ENCODE measurements at places on chromosomes 7 and 10.

DNA sequence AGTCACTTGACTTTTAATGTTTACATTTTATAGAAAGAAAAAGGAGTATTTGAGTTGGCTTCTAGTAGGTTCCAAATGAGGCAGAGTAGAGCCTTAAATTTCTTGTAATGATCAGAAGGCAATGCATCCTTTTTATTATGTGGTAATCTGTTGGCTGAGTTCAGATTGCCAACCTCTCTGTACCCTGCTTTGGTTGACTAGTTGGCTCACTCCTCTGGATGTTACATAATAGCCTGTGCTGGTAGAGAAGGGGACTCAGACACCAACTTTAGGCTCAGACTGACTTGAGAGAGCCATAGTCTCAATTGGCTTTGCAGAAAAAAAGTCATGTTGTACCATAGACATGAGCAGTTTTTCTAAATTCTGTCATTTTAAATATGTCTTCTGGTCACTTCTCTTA is 46.8 kb upstream of the GLCCI1 start:
- no peak for DNase-seq

- no peak for DNase-seq
These were observed 258.5 kb downstream of the HDAC9 start for GRCh38 chr7:18753972-18754610.

- DNase-seq, result no peak
These were observed 11.0 kb downstream of the POT1 start for GRCh38 chr7:124918662-124919061.

DNA sequence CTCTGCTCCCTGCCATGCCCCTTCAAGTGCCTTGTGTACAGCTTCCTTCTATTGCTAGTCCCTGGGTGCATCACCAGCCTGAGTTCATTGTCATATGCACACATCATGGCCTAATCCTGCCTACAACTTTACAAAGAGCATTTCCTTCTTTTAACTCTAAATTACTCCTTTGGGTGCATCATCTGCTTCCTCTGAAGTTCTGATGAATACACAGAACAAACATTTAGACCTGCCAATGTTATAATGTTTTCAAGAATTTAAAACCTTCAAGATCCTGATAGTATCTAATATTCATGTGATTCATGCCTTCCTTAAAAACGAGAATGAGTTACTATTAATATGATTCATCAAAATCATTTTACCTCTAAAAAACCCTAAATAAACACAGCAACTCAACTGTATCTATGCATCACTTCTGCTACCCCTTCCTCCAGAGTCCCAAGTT is 357.1 kb downstream of the MAGI2 start:
- no peak for DNase-seq

GRCh38 chr10:56231436-56231835 is 129.6 kb downstream of the ZWINT start:
- DNase-seq, result no peak

DNA sequence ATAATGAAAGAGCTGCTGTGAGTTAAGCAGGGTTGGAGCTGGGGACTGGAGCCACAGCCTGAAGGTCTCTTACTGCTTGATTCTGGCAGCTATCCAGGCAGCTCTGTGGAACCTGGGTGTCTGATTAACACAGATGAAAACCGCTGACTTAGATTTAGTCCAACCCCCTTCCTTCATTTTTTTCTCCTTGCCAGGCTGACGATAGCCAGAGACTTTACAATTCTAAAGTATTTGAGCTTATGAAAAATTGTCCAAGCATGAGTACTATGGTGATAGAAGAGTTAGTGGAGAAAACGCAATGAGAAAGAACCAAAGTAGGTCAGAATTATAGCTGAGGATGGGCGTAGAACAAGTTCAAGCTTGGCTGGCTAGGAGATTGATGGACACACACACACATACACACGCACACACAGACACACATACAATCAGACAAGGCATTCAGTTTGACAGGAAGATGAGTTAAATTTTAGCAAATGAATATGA is 13.5 kb upstream of the GPR85 start:
- no peak for DNase-seq

- no peak for DNase-seq
These were observed 246.6 kb downstream of the ADRA2A start for GRCh38 chr10:111323389-111323966.

DNA sequence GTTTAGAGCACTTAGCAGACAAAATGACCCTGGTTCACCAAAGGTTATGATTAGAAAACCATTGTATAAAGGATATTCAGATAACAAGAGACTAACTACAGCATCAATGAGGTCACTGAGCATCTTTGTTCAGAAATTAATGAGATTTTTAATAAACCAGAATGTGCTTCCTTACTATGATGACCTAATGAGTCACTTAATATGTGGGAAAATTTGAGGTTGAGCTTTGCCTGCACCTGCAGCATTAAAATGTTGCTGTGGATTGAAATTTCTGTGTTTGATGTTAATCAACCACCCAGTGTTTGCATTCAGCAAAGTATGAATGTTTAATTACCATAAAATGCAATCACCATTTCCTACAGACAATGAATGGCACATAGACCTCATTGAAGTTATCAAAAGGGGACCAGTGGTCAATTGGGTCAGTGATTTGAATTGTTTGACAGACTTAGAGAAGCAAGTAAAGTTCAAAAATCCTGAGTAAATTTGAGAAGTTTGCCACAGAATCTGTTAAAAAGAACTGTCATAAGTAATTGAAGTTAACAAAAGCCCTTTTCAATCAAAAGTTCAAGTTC is 45.8 kb downstream of the EXOC6 start:
- DNase-seq, result no peak

DNA sequence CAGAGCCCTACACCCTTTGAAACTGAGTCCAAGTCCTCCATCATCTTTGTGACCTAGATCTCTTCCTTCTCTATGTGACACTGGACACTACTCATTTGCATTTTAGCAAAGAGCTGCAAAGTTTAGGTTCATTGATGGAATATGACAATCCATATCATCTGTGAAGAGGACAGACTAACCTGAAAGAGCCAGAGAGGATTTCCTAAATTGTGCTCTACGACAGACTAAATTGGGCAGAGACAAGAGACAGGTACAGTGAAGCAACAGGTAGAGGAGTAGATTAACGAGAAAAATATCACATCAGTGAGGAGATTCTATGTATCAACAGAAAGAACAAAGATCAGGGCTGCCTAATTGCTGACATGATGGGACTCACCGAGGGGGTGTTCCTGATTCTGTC is at the start of gene TAS2R3:
TSS of gene TAS2R3 (plus strand) at position 301 of the 400 bp plus-strand sequence. CDS start at position 363, 62 bp downstream.
- no peak for DNase-seq

- no peak for DNase-seq
These were observed 182.5 kb upstream of the PRSS58 start for GRCh38 chr7:142440219-142440905.

- no peak for DNase-seq
These were observed 12.3 kb upstream of the SLC26A3 start for GRCh38 chr7:107815254-107815882.

- DNase-seq, result no peak
These were observed 20.0 kb upstream of the SRI start for GRCh38 chr7:88239852-88240251.

DNA sequence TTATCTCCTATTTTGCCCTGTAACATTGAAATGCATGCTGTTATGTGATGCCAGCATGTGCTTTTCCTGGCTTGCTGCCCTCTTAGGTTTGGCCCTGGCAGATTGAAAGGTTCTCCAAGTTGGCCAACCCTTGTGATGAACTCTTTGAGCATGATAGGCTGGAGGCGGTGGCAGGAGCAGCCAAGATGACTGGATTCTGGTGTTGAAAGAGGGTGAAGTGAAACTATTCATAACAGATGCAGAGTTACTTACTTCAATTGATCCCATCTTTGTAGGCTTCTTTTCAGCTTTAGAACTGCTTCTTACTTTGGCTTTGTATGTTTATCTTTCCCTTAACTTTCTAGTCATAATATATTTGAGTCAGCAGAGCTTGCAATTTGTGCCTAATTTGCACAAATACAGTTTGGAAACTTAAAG is 57.6 kb downstream of the BICC1 start:
- DNase-seq, result no peak

GRCh38 chr10:120456626-120457430 is at the start of gene PLPP4:
PLPP4 (plus strand) TSS chr10:120457227; CDS start chr10:120457306, 79 bp downstream.
- DNase-seq, result no peak

DNA sequence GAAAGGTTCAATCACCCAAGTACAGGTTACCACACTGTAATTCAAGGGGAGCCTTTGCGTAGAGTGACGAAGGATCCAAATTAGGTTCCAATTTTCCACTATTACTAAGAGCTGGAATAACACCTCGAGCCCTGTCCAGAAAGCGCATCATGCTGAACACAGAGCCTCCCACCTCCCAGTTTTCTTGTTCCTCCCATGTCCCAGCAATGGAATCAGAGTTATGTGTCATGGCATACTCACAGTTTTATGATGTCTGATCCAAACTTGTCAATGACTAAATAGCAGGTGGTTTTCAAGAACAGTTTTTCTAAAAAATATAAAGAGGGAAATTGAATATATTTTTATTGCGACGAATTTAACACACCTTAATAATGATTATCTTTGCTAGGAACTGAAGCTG is 50.6 kb downstream of the AOAH start:
- DNase-seq, result no peak

DNA sequence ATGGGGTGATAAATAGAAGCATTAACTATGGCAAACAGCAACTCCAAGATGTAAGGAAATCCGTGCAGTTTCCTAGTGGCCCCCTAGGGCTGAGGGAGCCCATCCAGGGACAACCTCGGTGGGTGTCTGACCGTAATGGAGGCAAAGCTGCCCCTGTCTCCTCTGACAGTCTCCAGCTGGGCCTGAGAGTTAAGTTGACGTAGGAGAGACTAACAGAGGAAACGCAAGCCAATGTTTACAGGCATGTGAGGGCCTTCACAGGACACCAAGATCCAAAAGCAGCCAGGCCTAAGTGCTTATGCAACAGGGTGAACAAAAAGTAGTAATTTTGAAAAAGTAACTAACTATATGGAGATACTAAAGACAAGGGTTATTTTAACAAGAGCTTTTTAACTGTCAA is 330.0 kb upstream of the C7orf33 start:
- no peak for DNase-seq

- DNase-seq, result no peak
These were observed 34.8 kb downstream of the MGMT start for GRCh38 chr10:129501652-129502436.

DNA sequence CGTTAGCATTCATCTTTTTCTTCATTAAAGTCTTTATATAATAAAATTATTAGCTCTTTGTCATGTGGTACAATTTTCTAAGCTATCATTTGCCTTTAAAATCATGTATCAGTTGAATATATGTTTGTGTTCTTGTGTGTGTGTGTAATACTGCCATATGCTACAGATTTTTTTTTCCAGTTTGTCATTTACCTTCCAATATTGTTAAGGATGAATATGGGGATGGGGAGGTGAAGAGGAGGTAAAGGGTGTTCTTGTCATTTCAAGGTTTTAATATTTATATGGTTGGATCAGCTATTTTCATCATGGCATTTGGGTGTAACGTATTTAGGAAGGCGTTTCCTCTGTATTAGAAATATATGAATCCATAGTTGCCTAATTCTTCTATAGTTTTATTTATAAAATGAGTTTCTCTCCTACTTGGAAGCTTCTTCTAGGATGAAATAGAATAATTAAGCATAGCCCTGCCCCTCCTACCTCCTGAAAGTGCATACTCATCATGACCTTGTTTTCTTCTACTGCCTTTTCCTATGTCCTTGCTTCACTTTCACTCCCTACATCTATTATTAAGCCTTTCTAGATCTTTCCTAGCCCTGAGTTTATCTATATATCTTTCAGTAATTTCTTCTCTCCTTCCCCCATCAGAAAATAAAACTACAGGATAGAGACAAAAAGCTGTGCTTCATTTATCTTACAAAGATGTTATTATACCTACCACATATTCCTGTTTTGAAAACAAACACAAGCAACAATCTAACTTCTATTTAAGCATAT is 25.1 kb downstream of the RAB18 start:
- DNase-seq, result no peak

- DNase-seq, result peak; percentile 19
These were observed 27.1 kb downstream of the OGDH start for GRCh38 chr7:44633254-44634186.

DNA sequence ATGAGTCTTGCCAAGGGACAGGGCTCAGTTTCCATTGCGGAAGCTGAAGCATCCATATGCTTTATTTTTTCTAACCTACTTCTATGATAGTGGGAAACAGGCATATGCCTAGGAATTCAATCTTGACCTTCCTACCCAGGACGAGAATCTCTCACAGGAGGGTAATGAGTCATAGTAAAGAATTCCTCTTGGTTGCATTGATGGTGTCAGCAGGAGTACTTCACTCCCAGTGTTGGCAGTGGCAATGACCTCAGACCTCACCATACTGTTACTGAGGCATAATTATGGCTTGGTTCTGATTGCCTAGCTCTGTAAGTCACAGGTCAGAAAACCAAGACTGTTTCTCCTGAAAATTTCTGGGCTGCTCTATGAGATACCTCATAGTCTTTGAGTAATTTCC is 552.9 kb downstream of the ARL4A start:
- DNase-seq, result no peak

GRCh38 chr10:75399461-75400162 is 2.0 kb downstream of the ZNF503 start:
- no peak for DNase-seq

GRCh38 chr7:111855842-111856227 is 293.5 kb upstream of the IMMP2L start:
- DNase-seq, result no peak

DNA sequence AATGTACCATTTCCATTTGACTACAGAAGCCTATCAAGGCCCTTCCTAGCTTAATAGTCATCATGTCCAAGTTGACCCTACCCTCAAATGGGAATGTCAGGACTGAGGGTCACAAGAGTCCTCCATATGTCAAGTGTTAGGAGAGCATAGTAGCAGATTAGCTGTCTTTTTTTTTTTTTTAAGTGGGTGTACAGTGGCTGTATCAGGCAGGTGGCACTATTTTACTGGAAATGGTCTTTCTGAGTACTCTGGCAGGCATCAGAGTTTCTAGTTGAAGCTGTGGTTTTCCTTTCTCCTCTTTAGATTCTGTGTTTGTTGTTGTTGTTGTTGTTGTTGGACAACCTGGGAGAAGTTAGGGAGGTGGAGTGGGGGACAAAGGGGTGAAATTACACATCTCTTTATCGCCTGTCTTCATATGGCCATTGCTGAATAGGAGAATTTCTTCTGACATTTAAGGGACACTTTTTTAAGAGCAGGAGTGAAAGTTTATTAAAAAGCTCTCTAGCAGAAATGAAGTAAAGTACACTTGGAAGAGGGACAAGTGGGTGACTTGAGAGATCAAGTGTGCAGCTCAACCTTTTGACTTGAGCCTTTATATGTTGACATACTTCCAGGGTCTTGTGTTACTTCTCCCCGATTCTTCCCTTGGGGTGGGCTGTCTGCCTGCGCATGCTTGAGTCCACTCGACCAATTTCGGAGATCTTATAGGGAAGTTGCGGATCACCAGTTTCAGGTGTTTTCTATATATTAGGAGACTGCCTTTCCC is 104.1 kb upstream of the FOXP2 start:
- DNase-seq, result no peak

GRCh38 chr7:47227762-47228177 is 354.1 kb downstream of the TNS3 start:
- DNase-seq, result no peak

GRCh38 chr10:114173603-114173920 is 441 bp downstream of the CCDC186 start:
- DNase-seq, result no peak

- DNase-seq, result peak; percentile 18
These were observed 75.2 kb downstream of the DNAJB6 start for GRCh38 chr7:157412021-157412443.

- DNase-seq, result no peak
These were observed 186.1 kb downstream of the ZNF365 start for GRCh38 chr10:62560201-62560819.

GRCh38 chr7:71408271-71408670 is 276.3 kb downstream of the GALNT17 start:
- DNase-seq, result no peak
